KBM-7 (cell line): ENCODE measurements at places on chromosomes 1 and 21.

- DNase-seq = no peak
Measured at GRCh38 chr1:14668538-14668937, 70.1 kb downstream of the KAZN start.

DNA sequence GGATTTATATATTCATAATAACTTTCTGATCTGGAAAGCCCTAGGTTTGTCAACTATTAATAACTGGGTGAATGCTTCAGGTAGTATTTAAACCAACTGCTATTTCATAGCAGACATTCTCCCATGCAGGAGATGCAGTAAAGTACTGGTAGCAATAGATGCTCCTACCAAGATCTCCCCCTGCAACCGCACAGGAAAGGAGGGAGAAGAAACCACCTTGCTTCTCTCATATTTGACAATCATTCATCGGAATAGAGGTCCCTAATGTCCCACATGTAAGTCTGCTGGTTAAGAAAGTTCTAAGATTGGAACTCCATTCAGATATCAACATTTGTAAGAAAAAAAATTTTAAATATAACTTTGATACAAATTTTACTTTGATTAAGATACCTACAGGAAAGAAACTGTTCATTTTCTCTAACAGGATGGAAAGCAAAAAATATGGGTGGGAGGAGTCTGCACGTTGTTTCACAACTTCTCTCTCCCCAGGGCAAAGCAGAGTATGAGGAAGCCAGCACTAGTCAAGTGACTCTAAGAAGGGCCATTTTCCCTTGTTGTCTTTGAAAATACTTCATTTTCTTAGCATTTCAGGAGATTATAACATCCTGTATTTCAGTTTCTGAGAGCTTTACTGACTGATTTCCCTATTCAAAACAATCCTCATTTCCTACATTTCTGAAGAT is at the start of gene PYHIN1:
TSS of gene PYHIN1 (plus strand) at position 498 of the 683 bp plus-strand sequence. CDS start 5,359 bp downstream, outside the sequence.
- DNase-seq = no peak

DNA sequence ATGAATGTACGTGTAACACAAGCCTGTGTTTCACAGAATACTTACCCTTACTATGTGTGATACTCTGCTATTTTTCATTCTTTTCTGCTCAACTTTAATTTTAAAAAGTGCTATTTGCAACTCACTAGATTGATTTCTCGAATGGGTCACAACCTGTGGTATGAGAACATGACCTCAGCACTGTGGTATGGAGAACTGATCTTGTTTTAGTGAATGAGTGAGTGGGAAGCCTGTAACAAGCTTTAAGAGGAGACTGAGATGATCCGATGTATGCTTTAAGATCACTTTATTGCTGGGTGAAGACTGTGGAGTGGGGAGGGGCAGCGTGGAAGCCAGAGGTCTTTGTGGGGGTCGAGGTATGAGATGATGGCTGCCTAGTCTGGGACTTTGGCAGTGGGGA is 21.6 kb downstream of the MECR start:
- no peak for DNase-seq

DNA sequence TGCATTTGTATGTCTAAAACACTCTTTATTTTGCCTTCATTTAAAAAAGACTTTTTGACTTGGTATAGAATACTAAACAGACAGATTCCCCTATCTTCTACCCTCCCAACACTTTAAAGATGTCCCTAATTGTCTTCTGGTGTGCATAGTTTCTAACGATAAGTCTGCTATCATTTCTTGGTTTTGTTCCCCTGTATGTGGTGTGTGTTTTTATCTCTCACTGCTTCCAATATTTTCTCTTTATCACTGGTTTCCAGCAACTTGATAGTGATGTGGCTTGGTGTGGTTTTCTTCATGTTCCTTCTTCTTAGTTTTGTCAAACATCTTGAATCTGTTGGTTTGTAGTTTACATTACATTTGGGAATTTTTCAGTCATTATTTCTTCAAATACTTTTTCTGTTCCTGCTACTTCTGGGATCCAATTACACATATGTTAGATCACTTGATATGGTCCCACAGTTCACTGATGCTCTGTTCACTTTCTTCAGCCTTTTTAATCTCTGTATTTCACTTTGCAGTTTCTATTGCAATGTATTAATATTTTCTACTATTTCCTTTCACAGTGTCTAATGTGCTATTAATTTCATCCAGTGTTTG is 23.2 kb downstream of the F5 start:
- DNase-seq = no peak

DNA sequence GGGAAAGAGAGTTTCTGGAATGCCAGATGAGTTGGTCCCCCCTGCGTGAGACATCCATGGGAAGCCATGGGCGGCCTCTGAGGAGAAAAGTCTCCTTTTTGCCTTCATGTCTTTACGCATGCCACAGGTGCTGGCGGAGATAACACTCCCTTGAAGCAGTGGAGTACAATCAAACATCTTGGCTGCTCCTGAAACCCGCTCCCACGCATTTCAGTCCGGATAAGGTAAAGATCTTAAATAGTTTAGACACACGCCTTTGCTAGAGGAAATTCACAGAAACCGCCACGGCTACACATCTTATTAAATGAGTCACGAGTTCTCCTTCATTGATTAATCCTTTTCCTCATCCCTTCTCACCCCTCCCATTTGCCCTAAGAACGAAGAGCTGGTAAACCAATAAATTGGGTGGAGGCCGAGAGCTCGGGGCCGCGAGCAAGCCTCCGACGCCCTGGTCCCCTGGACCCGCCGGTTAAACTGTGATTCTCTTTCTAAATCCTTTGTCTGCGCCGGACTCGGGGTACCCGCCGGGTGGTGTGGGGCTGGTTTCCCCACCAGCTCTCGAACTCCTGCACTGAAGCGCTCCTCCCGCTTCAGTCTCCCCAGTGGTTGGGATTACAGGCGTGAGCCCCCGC is 6.6 kb upstream of the ZNF669 start:
- no peak for DNase-seq

GRCh38 chr1:30726236-30726635 is 2.9 kb upstream of the MATN1 start:
- no peak for DNase-seq

- DNase-seq = no peak
Measured at GRCh38 chr1:90384193-90384592, 332.9 kb downstream of the BARHL2 start.

GRCh38 chr1:25573591-25573930 is 30.2 kb downstream of the LDLRAP1 start:
- no peak for DNase-seq

DNA sequence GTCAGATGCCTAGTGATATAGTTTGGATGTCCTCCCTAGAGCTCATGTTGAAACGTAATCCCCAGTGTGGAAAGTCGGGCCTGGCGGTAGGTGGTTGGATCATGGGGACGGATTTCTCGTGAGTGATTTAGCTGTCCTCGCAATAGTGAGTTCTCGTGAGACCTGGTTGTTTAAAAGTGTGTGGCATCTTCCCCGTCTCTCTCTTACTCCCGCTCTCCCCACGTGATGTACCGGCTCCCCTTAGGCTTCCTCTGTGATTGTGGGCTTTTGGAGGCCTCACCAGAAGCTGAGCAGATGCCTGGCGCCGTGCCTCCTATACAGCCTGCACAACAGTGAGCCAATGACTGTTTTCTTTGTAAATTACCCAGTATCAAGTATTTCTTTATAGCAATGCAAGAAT is 264.5 kb downstream of the TTLL7 start:
- DNase-seq = no peak
